ENCODE measurements at places on chromosomes 13 and 19.

- DNase-seq: no peak
Observed at GRCh38 chr13:43728421-43728820, 58.4 kb downstream of the ENOX1 start.

GRCh38 chr13:45481688-45482087 is 16.9 kb downstream of the COG3 start:
- no peak for DNase-seq

GRCh38 chr13:106701771-106702341 is 133.9 kb upstream of the ARGLU1 start:
- no peak for DNase-seq

GRCh38 chr19:7492558-7492957 is 3.7 kb upstream of the PEX11G start:
- no peak for DNase-seq

DNA sequence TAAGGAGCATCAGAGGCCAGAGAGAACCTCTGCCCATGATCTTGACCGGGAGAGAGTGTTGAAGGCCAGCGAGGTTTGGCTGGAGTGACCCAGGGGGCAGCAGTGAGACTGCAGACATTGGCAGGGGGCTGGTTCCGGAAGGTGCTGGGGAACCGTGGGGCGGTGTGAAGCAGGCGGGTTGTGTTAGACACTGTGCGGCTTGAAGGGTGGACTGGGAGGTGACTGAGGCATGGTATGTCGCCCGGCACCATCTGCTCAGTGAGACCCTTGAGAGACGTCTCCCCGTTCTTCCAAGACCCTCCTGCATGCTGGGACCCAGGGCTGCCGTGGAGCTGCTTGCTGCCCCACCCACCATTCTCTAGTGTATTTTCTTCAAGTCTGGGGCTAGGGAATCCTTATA is 24.6 kb downstream of the CARM1 start:
- no peak for DNase-seq

- no peak for DNase-seq
Observed at GRCh38 chr13:29513981-29514719, 81.3 kb downstream of the SLC7A1 start.

DNA sequence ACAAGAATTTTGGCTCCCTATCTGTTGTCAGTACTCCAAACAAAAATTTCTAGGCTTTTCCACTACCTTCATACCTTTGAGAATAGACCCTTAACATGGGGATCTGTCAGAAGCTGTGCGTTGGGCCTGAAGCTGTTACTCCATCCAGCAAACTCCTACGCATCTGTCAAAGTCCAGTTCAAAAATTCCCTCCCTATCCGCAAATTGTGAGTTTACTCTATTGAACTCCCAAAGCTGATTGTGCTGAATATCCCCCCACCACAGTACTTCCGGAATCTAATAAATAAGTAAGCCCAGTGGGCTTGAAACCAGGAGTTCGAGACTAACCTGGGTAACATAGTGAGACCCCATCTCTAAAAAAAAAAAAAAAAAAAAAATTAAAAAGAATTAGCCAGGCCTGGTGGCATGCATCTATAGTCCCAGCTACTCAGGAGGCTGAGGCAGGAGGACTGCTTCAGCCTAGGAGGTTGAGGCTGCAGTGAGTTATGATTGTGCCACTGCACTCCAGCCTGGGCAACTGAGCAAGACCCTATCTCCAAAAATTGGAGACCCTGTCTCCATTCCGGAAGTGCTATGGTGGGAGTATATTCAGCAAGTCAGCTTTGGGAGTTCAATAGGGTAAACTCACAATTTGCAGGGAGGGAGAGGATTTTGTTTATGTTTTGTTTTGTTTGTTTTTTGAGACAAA is 930 bp upstream of the FBN3 start:
- peak; percentile 19 for DNase-seq

- DNase-seq: no peak
Observed at GRCh38 chr13:50923272-50923671, 13.7 kb downstream of the RNASEH2B start.

DNA sequence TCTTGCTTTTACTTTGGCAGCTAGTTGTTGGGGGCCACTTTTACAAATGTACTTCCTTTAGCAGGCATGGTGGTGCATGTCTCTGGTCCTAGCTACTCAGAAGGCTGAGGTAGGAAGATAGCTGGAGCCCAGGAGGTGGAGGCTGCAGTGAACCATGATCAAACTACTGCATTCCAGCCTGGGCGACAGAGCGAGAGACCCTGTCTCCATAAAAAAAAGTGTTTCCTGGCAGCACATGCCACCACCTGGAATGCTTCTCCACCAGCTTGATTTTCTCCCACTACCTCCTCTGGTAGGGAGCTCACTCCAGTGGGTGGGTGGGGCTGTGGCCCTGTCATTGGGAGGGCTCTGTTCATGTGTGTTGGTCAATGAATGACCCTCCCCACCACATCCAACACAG is 12.5 kb downstream of the FZR1 start:
- DNase-seq: no peak

DNA sequence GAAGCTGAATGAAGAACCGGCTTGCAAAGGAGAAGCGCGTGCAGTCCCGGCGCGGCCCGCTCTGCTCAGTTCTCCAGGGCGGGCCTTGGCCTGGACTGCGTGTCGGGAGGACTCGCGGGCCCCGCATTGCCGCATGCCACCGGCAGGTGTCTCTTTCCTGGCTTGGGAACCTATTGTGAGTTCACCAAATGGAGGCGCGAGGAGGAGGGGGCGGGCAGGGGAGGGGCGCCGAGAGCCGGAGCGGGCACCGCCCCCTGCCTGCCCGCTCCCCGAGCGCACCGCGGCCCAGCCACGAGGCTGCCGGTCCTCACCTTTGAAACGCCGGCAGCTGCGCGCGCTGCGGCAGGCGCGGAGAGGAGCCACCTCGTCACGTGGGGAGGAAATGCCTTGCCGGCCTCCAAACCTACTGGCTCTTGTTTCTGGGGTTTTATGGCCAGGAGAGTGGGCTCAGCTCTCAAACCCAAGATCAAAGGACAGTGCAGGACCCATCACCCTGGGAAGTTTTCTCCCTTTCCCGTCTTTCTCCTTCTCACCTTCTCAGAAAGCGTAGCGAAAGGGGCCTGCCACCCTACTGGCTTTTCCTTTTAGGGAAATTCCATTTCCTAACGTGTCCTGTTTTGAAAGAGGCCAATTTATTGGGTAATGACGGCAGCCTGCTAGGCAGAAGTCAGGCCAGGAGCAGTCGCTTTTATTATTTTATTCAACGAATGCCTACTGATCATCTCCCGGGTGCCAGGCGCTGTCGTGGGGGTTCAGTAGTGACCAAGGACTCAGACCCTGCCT is 13.8 kb upstream of the UBE2L5 start:
- DNase-seq: peak; percentile 43

GRCh38 chr13:32587811-32588170 is 1.5 kb downstream of the PDS5B start:
- DNase-seq: no peak

DNA sequence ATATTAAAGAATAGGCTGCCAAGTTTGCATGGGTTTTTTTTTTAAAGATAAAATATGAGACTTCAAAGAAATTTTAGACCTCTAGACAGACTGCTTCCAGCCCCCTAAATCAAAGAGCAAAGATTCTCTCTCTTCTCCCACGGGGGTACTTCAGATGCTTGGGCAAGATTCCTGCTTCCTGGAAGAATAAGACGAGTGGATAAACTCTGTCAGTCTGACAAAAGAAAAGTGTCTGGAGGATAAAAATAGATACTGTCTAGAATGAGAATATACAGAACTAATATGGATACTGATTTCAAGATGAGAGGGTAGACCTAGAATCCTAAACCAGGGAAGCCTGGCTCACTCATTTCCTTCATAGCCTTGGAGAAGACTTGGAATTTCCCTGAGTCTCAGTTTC is 435.1 kb downstream of the FOXO1 start:
- DNase-seq: no peak

DNA sequence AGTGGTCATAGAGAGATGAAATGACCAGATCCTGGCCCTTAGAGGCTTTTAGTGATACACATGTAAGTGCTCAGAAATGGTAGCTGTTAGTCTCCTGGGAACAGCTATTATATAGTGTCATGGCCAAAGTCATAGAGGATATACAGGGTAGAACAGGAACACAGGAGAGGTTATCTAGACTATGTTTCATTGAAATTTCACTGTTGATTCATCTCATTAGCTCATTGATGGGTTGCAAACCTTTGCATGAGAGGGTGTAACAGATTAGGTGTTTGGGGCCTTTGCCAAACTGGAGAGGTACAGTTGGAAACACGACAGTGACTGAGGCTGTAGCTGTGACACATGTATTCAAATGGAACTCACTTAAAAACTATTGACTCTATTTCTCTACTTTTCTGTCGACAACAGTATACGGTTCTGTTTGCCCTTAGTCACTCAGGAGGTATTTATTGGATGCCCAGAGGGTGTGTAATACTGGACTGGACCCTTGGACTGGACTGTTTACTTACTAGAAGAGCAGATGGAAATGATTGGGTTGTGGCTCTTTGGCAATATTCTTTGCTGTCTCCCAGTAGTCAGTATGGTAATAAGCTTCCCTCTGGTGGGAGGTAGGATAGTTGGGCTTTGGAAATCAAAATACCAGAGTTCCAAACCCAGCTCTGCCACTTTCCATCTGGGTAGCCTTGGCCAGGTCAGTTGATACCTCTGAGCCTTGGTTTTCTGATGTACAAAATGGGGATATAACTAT is 29.8 kb downstream of the ARHGAP35 start:
- no peak for DNase-seq

DNA sequence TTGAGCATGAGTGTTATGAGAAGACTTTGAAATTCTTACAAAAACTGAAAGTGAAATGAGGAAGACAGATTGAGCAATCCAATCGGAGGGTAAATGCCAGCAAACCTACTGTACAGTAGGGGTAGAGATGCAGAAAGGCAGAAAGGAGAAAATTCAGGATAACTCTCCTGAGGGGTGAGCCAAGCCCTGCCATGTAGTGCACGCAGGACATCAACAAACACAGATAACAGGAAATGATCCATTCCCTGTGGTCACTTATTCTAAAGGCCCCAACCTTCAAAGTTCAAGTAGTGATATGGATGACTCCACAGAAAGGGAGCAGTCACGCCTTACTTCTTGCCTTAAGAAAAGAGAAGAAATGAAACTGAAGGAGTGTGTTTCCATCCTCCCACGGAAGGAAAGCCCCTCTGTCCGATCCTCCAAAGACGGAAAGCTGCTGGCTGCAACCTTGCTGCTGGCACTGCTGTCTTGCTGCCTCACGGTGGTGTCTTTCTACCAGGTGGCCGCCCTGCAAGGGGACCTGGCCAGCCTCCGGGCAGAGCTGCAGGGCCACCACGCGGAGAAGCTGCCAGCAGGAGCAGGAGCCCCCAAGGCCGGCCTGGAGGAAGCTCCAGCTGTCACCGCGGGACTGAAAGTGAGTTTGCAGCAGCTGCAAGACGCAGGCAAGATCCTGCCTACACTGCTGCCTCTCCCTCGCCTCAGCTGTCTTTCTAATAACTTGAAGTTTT is at the start of gene TNFSF13B:
Gene TNFSF13B (plus strand): TSS at position 118 of the 728 bp plus-strand sequence. CDS start 178 bp downstream, at position 296.
- DNase-seq: no peak

- DNase-seq: peak; percentile 61
Observed at GRCh38 chr19:56660381-56661107, 11.0 kb downstream of the ZNF835 start.

DNA sequence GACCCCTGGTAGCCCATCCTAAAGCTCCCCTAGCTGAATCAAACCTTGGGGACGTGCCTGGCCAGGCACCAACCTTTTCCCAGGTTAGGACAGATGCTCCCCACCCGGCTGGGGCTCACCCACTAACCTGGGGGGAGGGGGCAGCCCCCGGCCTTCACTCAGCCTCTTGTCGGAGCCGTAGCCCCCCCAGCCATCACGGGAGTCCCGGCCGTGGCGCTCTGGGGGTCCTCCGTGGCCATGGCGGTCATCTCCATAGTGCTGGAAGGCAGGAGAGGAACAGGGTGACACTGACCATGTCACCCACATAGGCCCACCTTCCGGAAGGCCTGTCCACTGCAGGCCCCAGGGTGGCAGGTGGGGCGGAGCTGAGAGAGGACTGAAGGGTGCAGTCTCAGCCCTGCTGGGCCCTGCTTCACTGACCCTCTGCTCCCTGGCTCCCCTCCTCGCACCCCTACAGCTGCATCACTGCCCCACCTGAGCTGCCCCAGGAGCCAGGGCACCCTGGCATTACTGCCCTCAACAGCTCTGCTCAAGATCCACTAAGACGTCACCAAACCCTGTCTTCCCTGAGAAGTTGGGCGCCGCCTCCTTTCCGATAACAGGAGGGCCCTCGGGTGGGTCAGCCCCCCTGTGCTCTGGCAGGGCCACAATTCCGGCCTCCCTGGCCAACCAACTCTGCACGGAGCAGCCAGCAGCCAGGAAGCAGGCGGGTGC is 22.6 kb upstream of the TINCR start:
- no peak for DNase-seq

GRCh38 chr13:40200273-40200978 is 466.0 kb downstream of the FOXO1 start:
- no peak for DNase-seq

- peak; percentile 74 for DNase-seq
Observed at GRCh38 chr19:44988896-44989556, 12.2 kb upstream of the RELB start.

GRCh38 chr13:106262886-106263285 is 272.6 kb downstream of the EFNB2 start:
- DNase-seq: no peak

GRCh38 chr13:80462567-80462966 is 121.6 kb upstream of the SPRY2 start:
- DNase-seq: no peak

DNA sequence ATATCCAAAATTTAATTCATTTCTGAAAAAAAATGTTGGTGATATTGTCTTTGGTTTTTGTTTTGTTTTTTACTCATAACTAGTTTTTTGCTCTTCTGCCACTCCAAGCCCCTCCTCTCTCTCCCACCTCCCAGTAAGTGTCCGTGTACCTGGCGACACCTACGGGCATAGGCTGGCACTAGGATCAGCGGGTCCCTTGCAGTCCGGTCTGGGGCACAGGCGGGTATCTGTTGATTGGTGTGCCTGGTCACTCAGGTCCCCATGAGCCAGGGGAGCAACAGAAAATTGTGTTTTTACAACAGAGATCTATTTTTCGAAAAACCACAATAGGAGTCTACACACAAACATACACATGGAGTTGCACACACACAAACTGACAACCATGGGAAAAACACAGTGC is 104.8 kb downstream of the ZIC5 start:
- DNase-seq: no peak

DNA sequence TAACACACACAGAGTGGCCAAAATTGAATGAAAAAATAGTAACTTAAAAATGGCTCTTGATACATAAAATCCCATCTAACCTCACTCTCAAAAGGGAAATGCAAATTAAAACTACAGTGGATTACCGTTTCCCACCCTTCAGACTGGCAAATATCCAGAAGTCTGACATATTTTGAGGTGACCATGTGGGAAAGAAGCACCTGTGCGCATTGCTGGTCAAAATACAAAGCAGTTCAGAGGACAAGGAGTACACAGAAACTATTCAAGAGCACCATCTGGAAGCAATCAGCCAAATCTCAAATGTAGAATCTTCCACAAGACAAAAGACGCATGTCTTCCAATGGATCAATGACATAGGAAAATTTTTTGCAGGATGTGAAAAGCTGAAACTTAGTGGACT is 23.2 kb downstream of the NALCN start:
- DNase-seq: no peak

GRCh38 chr19:41377977-41378709 is 1.8 kb downstream of the TMEM91 start:
- no peak for DNase-seq
